SIG-M5 (cell line): ENCODE measurements at places on chromosomes 4 and X.

GRCh38 chr4:146023334-146023967 is 84.8 kb upstream of the ZNF827 start:
- no peak for DNase-seq

DNA sequence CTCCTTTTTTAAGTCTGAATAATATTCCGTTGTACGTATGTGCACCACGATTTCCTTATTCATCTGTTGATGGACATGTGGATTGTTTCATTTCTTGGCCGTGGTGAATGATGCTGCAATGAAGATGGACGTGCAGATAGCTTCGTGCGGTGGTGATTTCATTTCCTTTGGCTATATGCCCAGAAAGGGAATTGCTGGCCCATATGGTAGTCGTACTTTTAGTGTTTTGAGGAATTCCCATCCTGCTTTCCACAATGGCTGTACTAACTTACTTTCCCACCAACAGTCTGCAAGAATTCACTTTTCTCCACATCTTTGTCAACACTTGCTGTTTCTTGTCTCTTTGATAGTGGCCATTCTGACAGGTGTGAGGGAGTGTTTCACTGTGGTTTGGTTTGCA is 12.8 kb downstream of the ZFP42 start:
- no peak for DNase-seq

- DNase-seq: no peak
Observed at GRCh38 chr4:159175989-159176375, 73.1 kb downstream of the RAPGEF2 start.

DNA sequence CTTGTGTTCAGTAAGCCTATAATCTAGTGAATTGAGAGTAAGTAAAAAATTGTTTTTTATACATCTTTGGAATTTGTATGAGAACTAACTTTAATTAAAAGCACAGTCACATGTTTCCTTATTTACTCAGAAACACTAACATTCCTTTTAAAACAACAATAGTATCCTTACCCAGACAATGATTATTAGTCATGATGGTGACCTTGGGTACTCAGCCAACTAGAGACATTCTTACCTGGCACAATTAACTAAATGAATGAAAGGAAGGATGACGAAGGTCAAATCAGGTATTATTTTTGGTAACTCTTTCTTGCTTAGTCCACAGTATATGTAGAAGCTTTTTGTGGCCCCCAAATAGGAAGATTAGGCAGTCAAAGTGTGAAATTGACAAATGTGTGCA is 901.0 kb downstream of the FAT4 start:
- no peak for DNase-seq

- no peak for DNase-seq
Observed at GRCh38 chr4:53590187-53590586, 1.1 kb downstream of the LNX1 start.

DNA sequence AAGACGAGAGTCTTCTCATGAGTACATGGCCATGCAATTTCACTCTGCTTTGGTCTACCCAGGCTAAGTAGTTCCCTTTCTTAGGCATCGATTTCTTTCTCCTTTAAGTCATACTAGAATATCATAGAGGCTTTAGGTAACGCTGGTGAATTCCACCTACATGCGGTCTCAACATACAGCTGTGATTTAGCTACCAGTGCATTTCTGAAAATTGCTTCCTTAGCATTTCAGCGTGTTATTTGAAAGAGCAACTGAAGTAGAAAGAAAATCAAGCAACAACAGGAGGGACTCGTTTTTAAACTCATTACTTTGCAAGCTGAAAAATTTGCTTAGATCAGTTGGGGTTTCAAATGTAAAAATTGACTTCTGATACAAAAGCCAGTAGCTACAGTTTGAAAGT is 48.1 kb upstream of the RASGEF1B start:
- DNase-seq: no peak
